ENCODE measurements at places on chromosomes 7 and 10.

GRCh38 chr7:18706670-18707069, 211.1 kb downstream of the HDAC9 start:
- DNase-seq = no peak

GRCh38 chr10:113182154-113182553, 232.1 kb downstream of the TCF7L2 start:
- no peak for DNase-seq

DNA sequence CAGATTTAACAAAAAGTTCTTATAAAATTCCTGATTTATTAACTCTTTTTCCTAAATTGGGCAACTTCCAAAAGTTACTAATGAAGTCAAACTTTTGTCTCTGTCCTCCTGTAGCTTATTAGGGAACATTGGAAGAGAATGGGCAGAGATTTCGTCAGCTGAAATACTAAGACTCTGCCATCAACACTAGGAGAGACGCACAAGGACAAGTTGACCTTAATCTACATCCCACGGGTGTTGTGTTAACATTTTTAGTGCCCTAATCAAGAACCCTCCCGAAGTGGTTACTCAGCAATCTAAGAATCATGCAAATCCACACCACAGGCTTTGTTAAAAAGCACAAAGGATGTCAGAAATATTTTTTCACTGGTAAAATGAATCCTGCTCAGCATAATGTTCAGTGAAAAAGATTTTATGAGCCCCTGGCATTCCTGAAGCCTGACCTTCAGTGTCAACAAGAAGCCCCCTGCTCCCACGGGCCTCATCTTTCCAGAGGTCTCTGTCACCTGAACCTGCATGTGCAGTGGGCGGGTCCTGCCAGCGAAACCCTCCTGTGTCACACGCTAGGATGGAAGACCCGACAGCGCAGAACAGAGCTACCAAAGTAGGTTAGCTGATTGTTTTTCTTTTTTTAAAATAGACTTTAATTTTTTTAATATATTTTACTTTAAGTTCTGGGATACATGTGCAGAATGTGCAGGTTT, 70.6 kb upstream of the AKR1E2 start:
- DNase-seq = no peak

DNA sequence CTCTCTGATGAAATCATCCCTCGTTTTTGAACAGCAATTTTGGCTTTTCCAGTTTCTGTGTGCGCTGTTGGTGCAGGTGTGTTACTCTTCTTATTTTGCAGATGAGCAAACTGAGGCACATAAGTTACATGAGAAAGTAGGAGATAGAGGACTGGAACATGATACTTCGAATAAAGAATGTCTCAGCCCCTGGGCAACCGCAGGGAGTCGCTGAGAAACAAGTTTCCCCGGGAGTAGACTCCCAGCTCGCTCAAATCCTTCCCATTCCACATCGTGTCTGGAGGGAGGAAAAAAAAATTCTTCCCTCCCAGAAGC, 18.0 kb downstream of the MXI1 start:
- DNase-seq = no peak

DNA sequence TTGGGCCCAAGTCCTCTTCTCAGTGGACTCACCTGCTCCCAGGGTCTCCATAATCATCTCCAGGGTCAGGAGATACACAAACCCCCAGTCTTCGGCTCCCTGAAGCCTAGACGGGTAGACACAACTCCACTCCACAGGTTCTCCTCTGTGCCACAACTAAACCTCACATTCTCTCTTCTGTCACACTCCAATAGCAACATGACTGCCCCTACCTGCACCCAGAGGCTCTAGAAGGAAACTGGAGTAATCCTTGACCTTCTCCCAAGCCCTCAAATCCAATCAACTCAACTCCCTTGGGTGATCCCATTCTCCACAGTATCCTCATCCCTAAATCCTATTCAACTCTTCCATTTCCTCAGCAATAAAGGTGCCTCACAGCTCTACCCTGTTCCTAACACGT, 16.2 kb downstream of the HNRNPF start:
- no peak for DNase-seq

GRCh38 chr7:41628901-41629300, 74.0 kb downstream of the INHBA start:
- no peak for DNase-seq

DNA sequence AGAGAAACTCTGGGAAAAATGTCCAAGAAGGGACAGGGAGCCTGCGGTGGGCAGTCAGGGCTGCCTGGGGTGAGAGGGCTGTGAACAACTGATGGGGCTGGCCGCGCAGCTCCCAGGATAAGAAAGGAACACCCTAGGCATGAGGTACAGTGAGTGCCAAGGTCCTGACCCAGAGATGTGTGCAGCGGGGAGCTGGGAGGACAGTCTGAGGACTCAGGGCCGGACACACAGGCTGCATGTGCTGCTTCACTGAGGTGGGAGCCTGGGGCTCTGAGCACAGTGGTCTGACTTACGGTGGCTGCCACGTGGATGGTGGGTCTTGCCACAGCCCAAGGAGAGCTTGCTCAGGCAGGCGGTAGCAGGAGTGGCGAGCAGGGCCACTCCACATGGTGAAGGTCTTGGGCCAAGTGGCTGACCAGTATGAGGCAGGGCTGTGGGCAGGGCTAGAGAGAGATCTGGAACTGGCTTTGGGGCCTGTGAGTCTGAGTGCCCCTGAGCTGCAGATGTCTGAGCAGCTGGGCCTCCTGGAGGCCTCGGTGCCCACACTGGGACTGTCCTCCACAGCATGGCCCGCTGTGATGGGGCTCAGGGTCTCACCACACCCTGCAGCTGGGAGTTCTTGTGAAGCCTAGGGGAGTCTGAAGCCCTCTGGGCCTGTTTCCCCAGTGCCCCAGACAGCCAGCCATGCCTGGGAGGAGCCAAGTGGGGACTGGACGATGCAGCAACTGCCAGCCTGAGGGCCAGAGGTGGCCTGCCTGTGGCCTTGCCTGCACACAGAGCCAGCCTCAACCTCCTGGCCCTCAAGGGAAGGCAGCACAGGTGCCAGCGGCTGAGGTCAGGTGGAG, 60.3 kb downstream of the RASGEF1A start:
- DNase-seq = peak; percentile 49

DNA sequence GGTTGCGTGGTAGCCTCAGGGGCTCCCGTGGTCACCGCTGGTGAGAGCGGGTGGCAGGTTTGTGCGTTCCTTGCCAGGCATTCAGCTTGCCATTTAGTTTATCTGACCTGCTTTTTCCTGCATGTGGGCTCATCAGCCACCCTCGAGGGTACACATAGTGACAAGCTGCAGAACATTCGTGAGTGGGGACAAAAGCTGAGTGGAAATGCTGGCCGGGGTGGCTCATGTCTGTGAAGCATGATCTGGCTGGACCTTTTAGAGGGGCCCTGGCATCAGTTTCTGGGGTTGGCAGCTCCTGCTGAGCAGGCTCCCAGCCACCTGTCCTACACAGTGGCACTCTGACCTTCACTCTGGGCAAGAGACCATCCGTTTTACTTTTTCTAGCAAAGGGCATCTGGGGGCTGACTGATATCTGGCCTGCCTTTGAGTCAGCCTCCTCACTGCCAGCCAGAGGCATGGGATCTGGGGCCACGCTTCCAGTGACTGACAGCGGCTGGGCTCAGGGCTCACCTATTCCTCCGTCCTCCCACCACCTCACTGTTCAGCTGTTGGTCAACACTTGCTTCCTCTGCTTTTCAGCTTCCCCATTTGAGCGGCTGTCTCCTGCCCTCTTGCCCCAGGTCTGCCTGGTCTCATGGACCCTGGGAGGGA, 75.0 kb downstream of the LANCL2 start:
- no peak for DNase-seq

- DNase-seq = peak; percentile 60
These were observed 1.3 kb upstream of the FZD8 start for GRCh38 chr10:35643151-35644049.

- DNase-seq = no peak
These were observed 103.4 kb downstream of the SRPK2 start for GRCh38 chr7:105285118-105285874.

- no peak for DNase-seq
These were observed 48.3 kb upstream of the MYL10 start for GRCh38 chr7:101677391-101677790.

- no peak for DNase-seq
These were observed 163.4 kb upstream of the NFE2L3 start for GRCh38 chr7:25988640-25989039.

DNA sequence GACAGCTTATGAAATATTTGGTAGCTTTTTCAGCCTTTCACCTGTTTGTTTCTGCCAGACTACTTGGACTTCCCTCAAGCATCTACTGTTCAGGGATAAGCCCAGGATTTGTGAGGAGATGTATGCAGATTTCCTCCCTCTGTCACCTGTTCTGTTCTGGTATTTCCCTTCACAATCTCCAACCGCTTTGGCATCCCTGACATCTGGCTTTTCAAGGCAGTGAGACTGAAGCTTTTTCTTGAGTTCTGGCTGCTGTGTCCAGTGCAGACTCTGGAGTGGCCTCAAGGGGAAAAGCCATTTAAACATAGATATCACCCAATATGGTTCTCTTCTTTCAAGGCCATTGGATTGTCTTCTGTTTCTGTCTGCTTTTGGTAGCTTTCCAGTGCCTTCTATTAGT, 369.7 kb downstream of the LRMDA start:
- DNase-seq = no peak

DNA sequence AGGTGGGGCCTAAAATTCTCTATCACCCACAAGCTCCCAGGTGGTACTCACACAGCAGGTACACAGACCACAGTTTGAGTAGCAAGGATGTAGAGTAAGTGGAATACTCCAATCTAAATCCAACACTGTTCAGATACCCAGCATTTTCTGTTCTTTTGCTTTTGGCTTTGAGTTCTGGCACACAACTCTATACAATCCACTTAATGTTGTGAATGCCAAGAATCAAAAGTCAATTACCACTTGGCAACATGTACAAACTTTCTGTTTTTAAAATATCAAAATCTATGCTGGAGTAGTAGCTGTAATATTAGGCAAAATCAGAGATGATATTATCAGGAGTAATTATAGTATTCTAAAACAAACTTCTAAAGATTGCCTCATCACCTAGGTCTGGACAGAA, 133.4 kb upstream of the LRRTM3 start:
- DNase-seq = no peak

DNA sequence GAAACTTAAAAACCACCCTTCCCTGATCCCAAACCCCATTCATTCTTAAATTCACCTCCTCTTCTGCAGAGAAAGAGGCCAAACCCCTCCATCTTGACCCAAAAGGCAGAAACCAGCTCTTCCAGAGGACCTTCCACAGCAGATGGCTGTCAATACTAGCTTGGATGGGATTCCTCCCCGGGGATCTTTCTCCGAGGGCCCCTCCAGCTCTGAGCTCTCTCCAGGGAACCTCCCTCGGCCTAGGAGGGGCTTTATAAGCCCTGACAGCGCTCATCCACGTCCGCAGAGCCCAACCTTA, 5.4 kb downstream of the TNRC18 start:
- DNase-seq = no peak

DNA sequence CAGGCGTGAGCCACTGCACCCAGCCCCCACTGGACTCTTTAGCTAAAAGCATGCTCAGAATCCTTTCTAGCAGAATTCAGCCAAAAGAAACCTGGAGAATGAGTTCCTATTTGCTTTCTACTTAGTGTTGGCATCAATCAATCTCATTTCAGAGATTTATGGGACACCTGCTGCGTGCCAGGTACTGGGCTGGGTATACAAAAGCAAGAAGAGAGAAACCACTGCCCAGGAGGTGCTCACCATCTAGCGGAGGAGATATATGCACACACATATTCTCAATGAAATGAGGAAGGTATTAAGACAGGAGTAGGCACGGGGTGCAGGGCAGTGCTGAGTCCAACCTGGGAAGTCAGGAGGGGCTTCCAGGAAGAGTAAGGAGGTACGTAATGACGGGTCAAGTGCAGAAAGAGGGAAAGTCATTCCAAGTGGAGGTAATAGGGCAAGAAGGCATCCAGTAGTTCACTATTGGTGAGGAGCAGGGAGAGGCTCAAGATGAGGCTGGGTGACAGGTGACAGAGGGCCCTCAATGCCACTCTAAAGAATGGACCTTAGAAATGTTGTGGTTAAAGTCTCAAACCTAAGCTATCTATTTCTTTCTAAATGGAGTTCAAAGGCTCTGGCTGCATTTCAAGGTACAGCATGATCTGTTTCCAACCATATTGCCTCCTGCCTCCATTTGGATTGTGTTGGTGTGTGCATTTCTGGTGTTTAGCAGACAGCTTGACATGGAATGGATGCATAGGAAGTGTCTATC, 22.1 kb downstream of the ABLIM1 start:
- no peak for DNase-seq

GRCh38 chr7:93515144-93515543, 59.4 kb downstream of the CALCR start:
- DNase-seq = no peak

DNA sequence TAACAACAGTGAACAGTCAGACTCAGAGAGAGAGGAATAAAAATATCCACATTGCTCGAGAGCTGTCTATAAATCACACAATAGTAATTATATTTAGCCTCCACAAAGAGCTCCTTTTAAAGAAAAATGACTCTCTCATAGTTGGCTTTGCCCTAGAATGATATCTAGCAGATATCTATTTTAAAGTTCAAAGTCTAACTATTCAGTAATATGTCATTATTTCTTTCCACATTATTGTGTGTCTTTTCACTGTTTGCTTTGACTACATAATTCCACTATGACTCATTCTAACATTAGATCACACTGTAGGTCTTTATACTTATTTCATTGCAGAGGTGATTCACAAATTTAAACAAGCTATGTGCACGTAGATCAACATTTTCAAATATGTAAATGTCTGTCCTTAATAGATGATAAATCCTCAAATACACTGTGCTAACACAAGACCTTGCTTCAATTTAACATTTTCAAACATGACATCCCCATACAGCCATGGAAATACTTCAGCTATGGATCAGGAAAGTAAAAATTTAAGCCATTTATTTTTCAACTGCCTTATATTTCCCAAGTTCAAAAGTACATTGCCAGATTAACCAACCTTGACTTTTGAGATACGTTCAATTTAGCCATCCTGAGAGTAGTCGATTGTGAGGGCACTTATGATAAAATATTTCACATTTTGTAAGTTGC, 99.9 kb upstream of the AKR1E2 start:
- no peak for DNase-seq

DNA sequence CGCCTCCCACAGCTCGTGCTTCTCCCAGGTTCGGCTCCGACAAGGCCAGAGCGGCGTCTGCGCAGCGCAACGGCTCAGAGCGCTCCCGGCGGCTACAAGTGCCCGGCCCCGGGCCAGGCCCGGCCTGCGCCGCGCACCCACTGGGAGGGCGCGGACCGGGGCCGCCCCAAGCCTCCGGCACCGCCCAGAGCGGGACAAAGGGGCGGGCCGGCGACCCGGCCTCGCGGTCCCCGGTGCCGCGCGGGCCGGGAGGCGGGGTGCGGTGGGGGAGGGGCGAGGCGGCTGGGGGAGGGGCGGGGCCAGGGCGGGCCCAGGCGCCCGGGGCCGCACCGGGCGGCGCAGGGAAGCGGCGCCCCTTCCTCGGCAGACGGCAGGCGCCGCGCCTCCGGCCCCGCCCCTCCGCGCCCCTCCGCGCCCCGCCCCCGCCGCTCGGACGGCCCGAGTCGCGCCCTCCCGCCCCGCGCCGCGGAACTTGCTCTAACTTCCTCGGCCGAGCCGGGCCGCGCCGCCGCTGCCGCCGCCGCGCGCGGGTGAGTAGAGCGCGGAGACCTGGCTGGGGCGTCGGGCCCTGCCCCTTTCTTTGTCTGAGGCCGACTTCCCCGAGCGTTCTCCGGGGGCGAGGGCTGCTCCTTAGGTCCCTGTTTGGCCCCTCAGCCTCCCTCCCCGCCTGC, at the start of gene TSPAN14:
TSS of gene TSPAN14 (plus strand) at position 469 of the 671 bp plus-strand sequence. CDS start 34,924 bp downstream, outside the sequence.
- DNase-seq = peak; percentile 88
